A673 (cell line): ENCODE measurements at places on chromosomes 13 and 19.
A peak's percentile ranks its signal among the peaks of the same experiment; 100 is the strongest.

GRCh38 chr13:59409211-59409610, 754.5 kb downstream of the DIAPH3 start:
- peak; percentile 29 for DNase-seq

DNA sequence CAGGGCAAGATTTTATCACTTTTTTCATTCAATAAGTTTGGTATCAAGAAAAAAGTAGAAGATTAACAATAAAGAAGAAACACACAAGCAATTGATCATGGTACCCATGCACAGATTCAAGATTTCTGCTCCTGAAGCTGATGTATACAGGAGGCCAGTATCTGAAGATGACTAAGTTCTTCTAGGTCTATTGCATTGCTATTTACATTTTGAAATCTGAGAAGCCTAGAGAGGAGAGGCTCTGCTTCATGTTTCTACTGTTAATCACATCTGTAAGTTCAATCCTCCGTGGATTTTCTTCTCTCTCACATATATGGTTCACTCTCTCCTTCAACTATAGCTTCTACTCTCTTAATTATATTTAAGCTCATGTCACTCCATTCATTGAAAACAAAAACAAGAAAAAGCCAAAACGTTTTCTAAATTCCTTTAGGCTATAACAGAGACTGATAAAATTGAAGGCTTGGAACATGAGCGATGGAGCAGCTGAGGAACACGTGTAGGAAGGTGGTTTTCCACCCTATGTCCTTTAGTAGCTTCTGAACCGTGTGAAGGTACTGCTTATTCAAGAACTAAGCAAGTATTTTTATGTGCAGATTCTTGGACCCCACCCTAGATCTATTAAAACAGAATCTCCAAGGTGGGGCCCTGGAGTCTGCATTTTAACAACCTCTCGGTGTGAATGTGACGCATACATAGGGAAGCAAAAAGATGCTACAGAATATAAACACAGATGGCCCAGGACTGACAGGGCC, 198.2 kb downstream of the EFNB2 start:
- no peak for DNase-seq

DNA sequence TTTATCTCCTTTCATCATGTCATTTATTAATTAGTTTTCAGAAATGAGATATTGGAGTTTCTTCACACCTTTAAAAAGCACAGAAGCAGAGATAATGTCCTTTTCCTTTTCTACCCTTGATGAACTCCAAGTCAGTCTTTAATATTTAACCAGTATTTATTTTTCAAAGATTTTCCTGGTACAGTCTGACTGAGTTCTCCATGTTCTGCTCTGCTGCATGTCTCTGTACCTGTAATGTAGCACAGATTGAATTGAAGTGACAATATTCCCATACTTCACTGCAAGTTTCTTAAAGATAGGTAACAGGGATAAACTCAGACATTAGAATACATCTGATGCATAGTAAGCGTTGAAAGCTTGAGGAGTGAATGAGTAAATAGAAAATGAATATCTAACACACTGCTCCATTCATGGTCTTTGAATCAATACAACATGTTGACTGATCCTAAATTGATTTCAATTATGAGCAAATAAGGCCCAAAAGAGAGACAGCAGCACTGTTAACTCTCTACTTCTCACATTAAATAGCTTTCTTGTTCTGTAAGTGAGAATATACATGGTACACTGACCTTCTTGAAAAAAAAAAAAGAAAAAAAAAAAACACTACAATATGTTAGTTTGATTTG, 1323.6 kb upstream of the PRR20A start:
- no peak for DNase-seq

DNA sequence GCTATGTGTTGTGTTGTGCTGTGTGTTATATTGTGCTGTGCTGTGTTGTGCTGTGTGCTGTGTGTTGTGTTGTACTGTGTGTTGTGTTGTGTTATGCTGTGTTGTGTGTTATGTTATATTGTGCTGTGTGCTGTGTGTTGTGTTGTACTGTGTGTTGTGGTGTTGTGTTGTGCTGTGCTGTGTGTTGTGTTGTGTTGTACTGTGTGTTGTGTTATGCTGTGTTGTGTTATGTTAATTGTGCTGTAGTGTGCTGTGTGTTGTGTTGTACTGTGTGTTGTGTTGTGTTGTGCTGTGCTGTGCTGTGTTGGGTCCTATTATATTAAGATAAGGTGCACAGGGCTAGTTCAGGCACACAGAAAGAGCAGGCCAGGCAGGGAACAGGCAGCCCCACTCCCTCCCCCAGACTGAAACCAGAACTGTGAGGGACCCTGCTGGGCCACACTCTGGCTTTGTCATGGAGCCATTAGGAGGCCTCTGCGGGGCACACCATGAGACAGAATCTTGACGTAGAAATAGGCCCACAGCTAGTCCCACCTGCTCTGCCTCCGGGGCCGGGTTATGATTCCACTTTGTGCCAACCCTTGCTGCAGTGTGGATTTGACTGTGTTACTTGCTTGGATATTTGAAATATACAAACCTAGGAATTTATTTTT, 12.1 kb downstream of the SOX1 start:
- peak; percentile 76 for DNase-seq

- no peak for DNase-seq
These were observed 118.7 kb upstream of the MAB21L1 start for GRCh38 chr13:35595181-35595580.

DNA sequence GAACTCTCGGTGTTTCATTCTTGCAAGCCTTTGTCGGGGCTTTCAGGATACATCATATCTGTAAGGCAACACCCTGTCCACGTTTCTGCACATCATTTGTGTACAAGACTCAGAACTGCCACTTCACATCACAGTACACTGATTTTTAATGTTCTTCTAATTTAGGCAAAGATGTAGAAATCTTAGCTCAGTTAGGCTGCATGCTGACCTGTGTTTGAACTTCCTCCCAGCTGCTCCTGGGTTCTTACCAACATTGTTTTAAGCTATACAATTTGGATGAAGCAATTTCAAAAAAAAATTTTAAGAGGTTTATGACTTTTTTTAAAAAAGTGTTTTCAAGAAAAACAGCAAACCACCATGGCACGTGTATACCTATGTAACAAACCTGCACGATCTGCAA, 1047.9 kb upstream of the SLC10A2 start:
- no peak for DNase-seq
